ENCODE measurements at places on chromosomes 13 and 19.
A peak's percentile ranks its signal among the peaks of the same experiment; 100 is the strongest.

GRCh38 chr13:92849381-92849780 is 377.2 kb upstream of the GPC6 start:
- DNase-seq, result no peak

DNA sequence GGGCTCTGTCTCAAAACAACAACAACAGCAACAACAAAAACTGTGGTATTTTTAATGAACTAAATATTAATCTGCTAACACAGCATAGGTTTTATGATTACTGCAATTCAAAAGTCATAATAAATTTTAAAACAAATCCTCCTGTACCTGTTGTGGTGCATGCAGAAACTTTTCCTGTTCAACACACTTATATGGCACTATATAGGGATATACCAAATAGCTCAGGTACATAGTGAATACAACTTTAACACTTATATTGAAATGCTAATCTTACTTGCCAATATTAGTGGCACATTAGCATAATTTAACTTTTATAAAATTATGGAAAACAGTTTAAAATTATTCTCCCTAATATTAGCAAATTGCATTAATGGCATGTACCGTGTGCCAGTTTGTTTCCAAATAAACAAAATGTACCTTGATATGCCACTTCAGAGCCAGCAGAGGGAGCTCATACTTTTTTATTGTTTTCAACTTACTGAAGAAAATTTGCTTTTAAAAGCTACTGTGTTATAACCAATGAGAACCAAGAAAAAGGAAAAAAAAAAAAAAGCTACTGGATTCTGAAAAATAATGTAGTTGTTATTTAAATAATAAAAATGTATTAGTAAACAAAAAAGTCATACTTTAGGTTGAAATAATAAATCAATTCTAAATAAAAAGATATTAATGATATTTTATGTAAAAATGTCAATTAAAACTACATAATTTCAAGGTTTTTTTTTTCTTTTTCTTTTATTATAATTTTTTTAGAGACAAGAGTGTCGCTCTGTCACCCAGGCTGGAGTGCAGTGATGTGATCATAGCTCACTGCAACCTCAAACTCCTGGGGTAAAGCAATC is 18.0 kb upstream of the RBM26 start:
- no peak for DNase-seq

DNA sequence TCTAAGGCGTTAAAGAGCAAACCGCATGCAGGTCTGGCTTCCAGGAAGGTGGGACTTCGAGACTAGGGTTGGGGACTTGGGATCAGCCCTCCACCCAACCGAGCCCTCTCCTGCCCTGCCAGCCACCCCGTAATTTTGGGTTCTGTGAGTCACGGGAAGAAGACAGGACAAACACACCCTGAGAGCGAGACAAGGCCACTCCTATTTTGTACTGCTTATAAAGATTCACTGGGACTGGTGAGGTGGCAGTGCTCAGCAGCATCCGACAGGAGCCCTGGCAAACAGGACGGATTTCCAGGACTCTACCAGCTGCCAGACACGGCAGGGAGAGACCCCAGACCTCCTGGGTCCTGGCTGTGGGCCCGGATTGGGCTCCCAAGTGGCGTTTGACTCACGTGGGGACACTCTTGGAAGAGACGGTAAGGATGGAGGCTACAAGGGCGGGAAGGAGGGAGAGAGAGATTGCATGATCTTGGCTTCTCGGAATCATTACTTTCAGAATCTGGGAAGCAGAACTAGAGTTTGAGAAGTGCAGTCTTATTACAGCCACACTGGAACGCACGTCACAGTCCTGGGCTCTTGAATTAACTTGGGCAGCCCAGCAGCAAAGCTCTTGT is at the start of gene C5AR2:
Gene C5AR2 (plus strand): TSS at position 245 of the 617 bp plus-strand sequence. CDS start 8,625 bp downstream, outside the sequence.
- no peak for DNase-seq

DNA sequence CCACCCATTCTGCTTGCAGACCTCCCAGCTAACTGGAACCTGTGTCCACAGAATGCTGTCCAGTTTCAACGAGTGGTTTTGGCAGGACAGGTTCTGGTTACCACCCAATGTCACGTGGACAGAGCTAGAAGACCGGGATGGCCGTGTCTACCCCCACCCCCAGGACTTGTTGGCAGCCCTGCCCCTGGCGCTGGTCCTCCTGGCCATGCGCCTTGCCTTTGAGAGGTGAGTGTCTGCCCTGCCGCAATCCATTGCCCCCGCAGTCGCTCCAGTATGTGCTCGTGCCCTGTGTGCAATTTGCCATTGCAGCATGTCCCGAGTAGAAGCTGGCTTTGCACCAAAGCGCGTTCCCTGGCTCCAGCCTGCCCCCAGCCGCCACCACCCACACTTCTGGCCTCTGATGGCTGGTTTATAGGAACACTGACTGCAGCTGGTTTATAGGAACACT is 41.9 kb downstream of the CERS4 start:
- DNase-seq, result no peak

GRCh38 chr13:44140146-44140545 is 233.5 kb upstream of the SERP2 start:
- no peak for DNase-seq

DNA sequence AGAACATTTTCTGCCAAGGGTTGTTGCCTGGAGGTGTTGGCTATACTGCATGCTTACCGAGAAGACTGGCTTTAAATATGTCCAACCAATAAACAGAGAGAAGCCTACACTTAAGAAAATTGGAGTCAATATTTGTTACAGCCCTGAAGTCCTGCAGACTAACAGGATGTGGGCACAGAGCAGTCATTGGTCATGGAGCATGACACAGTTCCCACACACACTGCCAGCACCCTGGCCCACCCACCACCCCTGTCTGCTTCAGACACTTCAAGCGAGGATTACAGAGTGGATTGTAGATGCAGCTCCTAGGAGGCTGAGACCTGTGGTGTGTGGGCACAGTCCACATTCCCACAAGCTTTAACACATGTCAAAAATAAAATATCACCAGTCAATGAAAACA is 21.0 kb upstream of the SERP2 start:
- no peak for DNase-seq

- DNase-seq, result no peak
These were observed 133.8 kb downstream of the MRPL57 start for GRCh38 chr13:21310220-21310619.

GRCh38 chr19:35116072-35116801 is 614 bp downstream of the FXYD3 start:
- DNase-seq, result no peak

- DNase-seq, result peak; percentile 8
These were observed 68.7 kb downstream of the RASL11A start for GRCh38 chr13:27339299-27339698.

GRCh38 chr19:33293255-33294057 is 8.9 kb downstream of the CEBPA start:
- DNase-seq, result peak; percentile 35

DNA sequence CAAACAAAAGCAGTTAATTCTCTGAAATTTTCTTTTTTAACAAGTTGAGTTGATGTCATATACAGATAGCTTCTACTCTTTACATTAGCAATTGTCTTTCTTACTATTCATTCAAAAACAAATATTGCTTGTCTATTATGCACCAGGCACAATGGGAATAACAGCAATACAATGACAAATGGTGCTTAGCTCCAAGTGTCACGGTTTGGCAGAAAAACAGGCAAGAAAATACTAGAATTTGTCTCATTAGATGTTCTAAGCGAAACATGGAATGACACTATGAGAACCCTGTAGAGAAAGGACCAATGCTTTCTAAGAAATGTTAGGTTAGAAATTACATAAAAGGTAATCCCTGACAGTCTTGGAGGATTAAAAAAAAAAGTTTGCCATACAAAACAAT is 187.6 kb downstream of the PCDH9 start:
- DNase-seq, result no peak

DNA sequence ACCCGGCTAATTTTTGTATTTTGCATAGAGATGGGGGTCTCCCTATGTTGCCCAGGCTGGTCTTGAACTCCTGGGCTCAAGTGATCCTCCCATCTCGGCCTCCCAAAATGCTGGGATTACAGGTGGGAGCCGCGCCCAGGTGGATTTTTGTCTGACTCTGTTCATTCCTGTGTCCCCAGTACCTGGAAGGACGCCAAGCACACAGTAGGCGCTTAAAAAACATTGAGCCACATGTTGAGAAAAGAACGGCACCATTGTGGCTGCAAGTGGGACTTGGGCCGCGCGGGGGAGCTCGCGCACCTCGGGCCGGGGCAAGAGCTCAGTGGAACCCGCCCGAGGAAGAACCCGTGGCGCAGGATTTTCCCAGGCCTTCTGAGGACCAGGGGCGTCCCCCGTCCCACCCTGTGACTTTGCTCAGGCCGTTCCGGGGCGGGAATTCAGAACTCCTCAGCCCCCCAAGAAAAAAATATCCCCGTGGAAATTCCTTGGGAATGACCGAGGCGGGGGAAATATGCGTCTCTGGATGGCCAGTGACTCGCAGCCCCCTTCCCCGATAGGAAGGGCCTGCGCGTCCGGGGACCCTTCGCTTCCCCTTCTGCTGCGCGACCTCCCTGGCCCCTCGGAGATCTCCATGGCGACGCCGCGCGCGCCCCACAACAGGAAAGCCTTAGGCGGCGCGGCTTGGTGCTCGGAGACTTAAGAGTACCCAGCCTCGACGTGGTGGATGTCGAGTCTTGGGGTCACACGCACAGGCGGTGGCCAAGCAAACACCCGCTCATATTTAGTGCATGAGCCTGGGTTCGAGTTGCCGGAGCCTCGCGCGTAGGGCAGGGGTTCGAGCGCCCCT is 1.4 kb upstream of the ICAM1 start:
- DNase-seq, result no peak

DNA sequence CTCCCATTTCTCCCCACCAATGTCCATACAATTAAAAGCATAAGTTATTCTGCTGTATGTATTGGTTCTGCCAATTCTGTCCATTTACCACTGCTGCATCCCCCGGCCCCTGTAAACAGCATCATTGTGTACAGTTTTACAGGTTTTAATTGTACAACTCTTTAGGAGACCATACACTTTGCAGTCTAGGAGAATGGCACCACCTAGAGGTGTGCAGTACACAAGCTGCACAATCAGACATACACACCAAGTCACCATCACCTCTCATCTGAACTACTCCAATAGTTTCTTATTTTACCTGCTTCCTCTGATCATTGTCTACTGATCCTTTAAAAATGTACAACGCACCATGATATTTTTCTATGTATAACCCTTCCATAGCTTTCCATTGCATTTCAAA is 855.9 kb upstream of the KLHL1 start:
- no peak for DNase-seq

DNA sequence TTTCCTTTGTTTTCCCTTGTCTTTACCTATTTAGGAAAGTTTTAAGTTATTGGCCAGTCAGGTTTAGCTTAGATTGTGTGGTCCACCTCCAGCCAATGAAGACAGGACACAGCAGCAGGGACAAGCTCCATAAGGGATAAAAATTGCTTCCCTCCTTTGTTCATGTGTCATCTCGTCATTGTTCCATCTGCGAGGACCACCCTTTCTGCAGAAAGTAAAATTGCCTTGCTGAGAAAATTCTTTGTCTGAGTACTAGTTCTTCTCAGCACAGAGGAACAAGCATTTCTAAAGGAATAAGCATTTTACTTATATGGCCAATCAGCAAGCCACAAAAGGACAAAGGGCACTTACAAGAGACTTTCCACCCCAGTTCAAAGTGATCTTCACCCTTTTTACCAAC is 11.4 kb downstream of the ZNF560 start:
- no peak for DNase-seq

DNA sequence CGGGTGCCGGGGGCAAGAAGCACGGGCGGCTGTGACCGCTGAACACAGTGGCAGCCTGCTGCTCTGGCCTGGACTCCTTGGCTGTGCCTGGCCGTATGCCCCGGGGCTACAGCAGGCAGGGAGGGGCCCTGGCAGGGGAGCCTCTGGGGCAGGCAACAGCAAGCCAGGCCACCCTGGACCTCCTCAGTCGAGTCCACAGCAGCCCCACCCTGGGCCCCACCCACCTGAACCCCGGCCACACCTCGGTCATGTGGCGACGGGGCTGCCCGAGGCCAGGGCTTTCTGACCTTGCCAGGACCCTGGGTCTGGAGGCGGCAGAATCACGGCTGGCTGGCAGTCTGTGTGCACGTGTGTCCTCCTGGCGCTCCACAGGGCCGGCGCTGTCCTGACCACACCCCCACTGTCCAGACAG is 8.7 kb downstream of the CILP2 start:
- no peak for DNase-seq

- no peak for DNase-seq
These were observed 13.8 kb downstream of the DNASE2 start for GRCh38 chr19:12867120-12868099.

GRCh38 chr13:86633346-86633745 is 834.1 kb upstream of the SLITRK6 start:
- DNase-seq, result no peak

GRCh38 chr13:109336730-109337129 is 449.7 kb downstream of the IRS2 start:
- no peak for DNase-seq

- DNase-seq, result no peak
These were observed 77.5 kb upstream of the PEG3 start for GRCh38 chr19:56917998-56918397.

DNA sequence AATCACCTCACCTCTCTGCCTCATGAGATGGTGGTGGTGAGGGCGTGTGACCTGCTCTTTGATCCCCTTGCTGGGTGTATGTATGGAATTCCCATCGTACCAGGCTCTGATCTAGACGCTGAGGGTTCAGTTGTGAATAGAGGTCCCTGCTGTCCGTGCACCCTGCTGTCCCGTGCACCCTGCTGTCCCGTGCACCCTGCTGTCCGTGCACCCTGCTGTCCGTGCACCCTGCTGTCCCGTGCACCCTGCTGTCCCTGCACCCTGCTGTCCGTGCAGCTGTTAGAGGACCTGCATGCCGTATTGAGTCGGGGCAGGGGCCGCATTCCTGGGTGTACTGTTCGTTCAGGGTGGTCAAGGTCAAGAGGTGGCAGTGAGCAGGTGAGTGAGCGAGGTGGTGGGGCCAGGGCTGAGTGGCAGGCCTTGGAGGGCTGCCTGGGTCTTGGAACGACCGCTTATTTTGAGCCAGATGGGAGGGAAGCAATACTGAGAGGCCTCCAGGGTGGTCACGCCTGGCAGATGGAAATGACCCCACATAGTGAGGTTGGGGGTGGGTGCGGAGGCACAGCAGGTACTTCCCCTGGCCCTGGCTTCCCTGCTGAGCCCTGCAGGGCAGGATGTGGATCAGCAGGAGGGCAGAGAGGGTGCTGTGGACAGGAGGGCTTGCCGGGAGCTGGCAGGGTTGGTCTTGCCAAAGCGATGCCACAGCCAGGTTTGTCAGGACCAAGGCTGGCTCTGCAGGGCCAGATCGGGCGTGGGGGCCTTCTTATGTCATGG is 4.6 kb upstream of the EPN1 start:
- no peak for DNase-seq

- no peak for DNase-seq
These were observed 17.7 kb downstream of the CCDC97 start for GRCh38 chr19:41327576-41328156.

DNA sequence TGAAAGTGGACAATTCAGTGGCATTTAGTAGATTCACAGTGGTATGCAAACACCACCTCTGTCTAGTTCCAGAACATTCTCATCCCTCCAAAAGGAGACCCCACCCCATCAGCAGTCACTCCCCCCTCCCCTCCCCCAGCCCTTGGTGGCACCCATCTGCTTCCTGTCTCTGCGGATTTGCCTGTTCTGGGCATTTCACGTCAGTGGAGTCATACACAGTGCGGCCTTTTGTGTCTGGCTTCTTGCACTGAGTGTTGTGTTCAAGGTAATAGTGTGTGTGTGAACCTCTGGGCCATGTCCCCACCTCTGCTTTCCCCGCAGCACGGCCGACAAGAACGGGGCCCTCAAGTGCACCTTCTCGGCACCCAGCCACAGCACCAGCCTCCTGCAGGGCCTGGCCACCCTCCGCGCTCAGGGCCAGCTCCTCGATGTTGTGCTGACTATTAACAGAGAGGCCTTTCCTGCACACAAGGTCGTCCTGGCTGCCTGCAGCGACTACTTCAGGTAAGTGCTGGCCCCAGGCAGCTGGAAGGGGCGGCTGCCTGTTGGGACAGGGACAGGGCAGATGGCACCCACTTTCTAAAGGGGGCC is 19.4 kb upstream of the CRTC1 start:
- no peak for DNase-seq
